ENCODE measurements at places on chromosomes 7 and 10.

GRCh38 chr10:99682752-99683151 lies 23.4 kb downstream of the ENTPD7 start:
- DNase-seq: no peak

GRCh38 chr7:83524277-83525075 lies 124.5 kb downstream of the SEMA3E start:
- DNase-seq: no peak

GRCh38 chr10:65940816-65941662 lies 984.8 kb upstream of the LRRTM3 start:
- DNase-seq: no peak

GRCh38 chr10:1119027-1119426 lies 62.8 kb downstream of the WDR37 start:
- DNase-seq: no peak

Data from stimulated activated CD4-positive, alpha-beta T cell treated with anti-CD3 and anti-CD28 coated beads, Interleukin-1b, Interleukin-23, amount 100 ng/mL, for 48 hours (primary cell).